ENCODE measurements at places on chromosomes 11 and 22. TPM values are rescaled to one million over a fixed set of nuclear protein-coding genes. Genes with fewer than 3 reads are reported as not detected.

GRCh38 chr11:78870655-78871054, 296.0 kb upstream of the NARS2 start:
- H3K27me3 ChIP-seq: no peaks in the 10 kb centered on the region
- no peak overlapping the region for H3K27ac ChIP-seq
- H3K36me3 ChIP-seq: no peaks in the 10 kb centered on the region
- no peaks in the 10 kb centered on the region for H3K4me1 ChIP-seq
- DNase-seq: no peak

GRCh38 chr11:31973172-31973571, 117.7 kb upstream of the RCN1 start:
- H3K27ac ChIP-seq: no peak overlapping the region
- H3K4me1 ChIP-seq: no peaks in the 10 kb centered on the region
- no peak for DNase-seq
- H3K36me3 ChIP-seq: no peaks in the 10 kb centered on the region
- H3K4me3 ChIP-seq: no peak overlapping the region
- peaks cover 5% of the 10 kb centered on the region for H3K27me3 ChIP-seq

DNA sequence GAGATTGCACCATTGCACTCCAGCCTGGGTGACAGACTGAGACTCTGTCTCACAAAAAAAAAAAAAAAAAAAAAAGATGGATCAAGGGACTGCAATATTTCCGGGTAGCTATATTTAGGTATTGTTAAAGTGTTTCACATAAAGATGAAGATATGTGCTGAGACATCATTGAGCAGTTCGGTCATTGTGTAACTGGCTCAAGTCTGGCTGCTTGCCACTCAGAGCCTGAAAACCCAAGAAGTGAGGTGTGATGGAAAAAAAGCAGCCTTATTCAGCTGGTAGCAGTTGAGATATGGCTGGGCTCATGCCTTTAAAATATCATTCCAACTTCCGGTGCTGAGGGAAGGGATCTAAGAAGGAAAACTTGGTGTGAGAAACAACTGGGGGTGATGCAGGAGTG, 46.9 kb downstream of the LUZP2 start:
- no peaks in the 10 kb centered on the region for H3K27me3 ChIP-seq
- H3K4me3 ChIP-seq: no peak overlapping the region
- DNase-seq: no peak
- no peaks in the 10 kb centered on the region for H3K36me3 ChIP-seq

HOATZ gene
- not detected for total RNA-seq

ADAMTS8 gene
- 0.95 TPM for total RNA-seq

- H3K27ac ChIP-seq: peak overlapping the region; percentile 70
- peak overlapping the region; percentile 35 for H3K4me3 ChIP-seq
- H3K27me3 ChIP-seq: no peaks in the 10 kb centered on the region
- H3K4me1 ChIP-seq: peaks cover 33% of the 10 kb centered on the region
- no peaks in the 10 kb centered on the region for H3K36me3 ChIP-seq
- no peak for DNase-seq
These were observed 3.6 kb downstream of the HPS4 start for GRCh38 chr22:26479792-26480610.

- no peak for DNase-seq
- peak overlapping the region; percentile 62 for H3K4me3 ChIP-seq
- peak overlapping the region; percentile 93 for H3K27ac ChIP-seq
- H3K36me3 ChIP-seq: no peaks in the 10 kb centered on the region
- H3K27me3 ChIP-seq: no peaks in the 10 kb centered on the region
- H3K4me1 ChIP-seq: peaks cover 10% of the 10 kb centered on the region
These were observed 860 bp downstream of the PRMT3 start for GRCh38 chr11:20388096-20389055.

DNA sequence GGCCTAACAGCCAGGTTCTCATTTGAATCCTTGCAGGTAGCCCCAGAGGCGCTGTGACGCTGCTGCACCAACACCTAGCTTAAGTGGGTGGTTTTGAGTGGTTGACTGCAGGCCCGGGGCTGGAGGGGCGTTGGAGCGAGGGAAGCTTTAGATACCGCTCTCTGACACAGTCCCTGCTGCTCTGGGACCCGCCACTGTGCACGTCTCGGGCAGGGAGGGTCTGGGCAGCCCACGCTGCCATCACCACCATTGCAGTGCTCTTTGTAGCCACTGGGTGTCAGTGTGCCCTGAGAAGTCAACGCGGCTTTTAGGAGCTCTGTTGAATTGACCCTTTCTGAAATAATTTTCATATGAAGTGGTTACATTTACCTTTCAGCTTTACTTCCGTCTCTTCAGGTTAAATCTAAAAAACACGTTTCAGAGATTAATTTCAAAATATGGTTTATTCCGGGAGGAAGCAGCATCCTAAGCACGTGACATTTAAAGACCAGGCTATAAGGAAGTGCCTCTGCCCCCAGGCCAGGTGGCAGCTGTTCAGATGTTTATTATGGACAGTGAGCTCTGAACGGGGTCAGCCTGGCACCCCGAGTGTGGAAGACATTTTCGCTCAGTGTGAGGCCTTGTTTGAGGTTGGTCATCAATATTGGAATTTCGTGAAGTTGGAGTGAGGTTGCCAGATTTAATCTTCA, 30.9 kb upstream of the PARVB start:
- peak; percentile 51 for DNase-seq
- H3K27me3 ChIP-seq: no peaks in the 10 kb centered on the region
- H3K36me3 ChIP-seq: no peaks in the 10 kb centered on the region

- H3K4me3 ChIP-seq: no peak overlapping the region
- peaks cover 1% of the 10 kb centered on the region for H3K4me1 ChIP-seq
- no peaks in the 10 kb centered on the region for H3K36me3 ChIP-seq
- peak overlapping the region; percentile 63 for H3K27ac ChIP-seq
These were observed 108.9 kb downstream of the CD44 start for GRCh38 chr11:35247863-35248262.

GRCh38 chr11:46976182-46976854, 39.8 kb downstream of the CSTPP1 start:
- H3K27me3 ChIP-seq: no peaks in the 10 kb centered on the region
- no peak overlapping the region for H3K27ac ChIP-seq
- H3K36me3 ChIP-seq: no peaks in the 10 kb centered on the region
- H3K4me3 ChIP-seq: no peak overlapping the region

DNA sequence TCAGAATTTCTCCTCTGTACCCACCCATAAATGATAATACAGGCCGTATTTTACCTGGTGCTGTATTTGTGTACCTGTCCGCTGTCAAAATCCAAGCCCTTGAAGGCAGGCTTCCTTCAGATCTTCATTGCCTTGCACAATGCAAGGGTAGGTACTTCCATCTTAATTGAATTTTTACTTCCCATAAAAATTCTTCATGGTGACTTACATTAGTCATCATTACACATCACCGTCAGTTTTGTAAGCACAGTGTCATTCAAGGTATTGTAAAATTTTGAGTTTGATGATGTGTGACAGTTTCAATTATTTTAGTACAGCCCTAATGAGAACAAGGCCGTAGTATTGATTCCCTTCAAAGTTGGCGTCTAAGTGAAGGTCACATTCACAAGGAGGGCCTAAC, 770 bp upstream of the TSG101 start:
- H3K4me1 ChIP-seq: peaks cover 19% of the 10 kb centered on the region
- H3K36me3 ChIP-seq: no peaks in the 10 kb centered on the region
- peak overlapping the region; percentile 93 for H3K27ac ChIP-seq
- peak overlapping the region; percentile 66 for H3K4me3 ChIP-seq
- no peak for DNase-seq
- H3K27me3 ChIP-seq: no peaks in the 10 kb centered on the region
